ENCODE measurements at places on chromosomes 3 and 15. TPM values are rescaled to one million over a fixed set of nuclear protein-coding genes. Genes with fewer than 3 reads are reported as not detected.

DNA sequence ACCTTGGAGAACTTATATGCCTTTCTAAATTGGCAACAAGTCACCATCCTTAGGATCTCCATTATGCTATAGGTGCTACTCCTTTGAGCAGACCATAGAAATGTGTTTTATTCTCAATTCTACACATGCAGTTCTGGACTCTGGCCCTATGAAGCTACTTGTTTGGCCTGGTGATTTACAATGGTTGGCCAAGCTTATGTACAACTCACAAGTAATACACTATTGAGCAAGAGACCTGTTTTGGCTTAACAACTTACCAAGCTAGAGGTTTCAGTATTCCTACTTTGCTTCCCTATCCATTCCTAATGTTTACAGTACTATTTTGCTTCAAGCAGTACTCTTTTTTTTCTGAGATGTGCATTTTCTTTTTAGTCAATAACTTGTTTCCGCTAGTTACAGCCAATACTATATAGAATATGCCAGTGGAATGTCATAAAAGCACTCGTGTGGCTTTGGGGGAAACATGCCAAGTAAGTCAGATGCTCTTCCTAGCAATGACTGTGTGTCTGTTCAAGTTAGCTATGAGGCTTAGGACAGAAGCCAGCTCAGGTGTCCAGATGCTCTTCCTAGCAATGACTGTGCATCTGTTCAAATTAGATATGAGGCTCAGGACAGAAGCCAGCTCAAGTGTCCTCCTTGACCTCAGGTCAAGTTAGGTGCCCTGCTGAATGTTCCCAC, 174.9 kb upstream of the SEMA6D start:
- no peak for DNase-seq
- H3K4me1 ChIP-seq = no peaks in the 10 kb centered on the region
- no peak overlapping the region for H3K27ac ChIP-seq
- H3K4me3 ChIP-seq = no peak overlapping the region
- H3K36me3 ChIP-seq = no peaks in the 10 kb centered on the region
- no peaks in the 10 kb centered on the region for H3K27me3 ChIP-seq

DNA sequence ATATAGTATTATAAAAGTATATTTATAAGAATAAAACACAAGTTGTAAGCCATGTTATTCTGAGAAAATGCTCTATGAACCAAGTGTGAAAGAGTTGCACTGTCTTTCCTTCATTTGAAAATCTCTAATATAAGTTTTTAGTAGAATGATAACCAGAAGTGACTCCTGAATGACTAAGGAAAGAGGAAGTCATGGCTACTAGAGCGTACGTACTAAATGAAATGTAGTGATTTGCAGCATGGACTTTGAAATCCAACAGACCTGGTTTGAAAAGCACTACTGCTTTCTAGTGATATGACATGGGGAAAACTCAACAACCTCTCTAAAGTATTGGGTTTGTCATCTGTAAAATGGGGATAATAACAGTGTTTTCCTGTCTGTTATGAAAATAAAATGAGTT, 10.3 kb upstream of the DNAJC13 start:
- no peaks in the 10 kb centered on the region for H3K36me3 ChIP-seq
- H3K4me1 ChIP-seq = no peaks in the 10 kb centered on the region
- DNase-seq = no peak

- H3K27me3 ChIP-seq = no peaks in the 10 kb centered on the region
- no peak overlapping the region for H3K27ac ChIP-seq
- no peak for DNase-seq
- no peaks in the 10 kb centered on the region for H3K4me1 ChIP-seq
- H3K4me3 ChIP-seq = no peak overlapping the region
Observed at GRCh38 chr3:39664931-39665330, 144.5 kb upstream of the MYRIP start.

GPR156 gene
- total RNA-seq = 0.91 TPM

DNA sequence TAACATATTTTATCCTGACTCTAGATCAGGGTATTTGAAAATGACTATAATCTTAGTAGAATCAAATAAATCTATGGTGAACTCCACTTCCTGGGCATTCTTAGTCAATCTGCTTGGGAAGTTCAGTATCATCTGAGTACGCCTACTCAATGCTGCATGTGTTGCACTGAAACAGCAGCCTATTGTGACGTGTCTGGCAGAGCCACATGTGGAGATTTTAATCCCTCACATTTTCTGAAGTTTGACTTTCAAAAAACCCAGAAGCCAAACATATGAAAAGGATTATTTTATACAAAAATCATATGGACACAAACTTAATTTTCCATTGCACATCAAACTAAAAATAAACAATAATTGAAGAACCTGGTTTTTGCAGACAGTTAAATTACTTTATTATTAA, 798.3 kb downstream of the ROBO1 start:
- peak; percentile 17 for DNase-seq
- H3K27me3 ChIP-seq = no peaks in the 10 kb centered on the region
- H3K4me3 ChIP-seq = no peak overlapping the region
- no peaks in the 10 kb centered on the region for H3K36me3 ChIP-seq
- H3K27ac ChIP-seq = no peak overlapping the region

SMAD3 gene
- 23.0 TPM for total RNA-seq

DNA sequence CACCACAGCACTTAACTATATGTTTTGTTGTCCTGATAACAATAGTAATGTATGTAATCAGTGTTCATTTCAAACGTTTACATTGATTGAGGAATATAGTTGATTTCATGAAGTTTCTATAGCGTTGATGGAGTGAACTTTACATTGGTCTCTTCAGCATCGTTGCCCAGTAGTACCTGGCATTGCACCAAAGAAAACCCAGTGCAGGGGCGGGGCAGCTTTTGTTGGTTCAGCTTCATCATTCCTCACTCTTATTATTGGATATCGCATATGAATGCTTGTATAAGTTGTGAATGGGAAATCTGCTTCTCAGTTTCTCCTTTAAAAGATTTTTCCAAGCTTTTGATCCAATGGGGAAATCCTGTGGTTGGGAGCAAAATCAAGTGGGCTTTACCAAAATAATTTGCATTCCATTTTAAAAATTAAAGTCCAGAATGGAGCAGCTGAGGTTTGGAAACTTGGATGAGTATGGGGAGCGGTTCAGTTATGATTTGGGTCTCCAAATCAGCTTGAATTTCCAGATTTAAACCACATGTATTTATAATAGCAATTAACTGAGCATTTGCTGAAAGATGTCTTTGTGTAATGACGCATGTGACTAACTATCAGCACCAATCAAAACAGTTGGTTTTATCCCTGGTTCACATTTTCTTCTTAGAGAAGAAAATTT, 213.7 kb downstream of the ALCAM start:
- no peaks in the 10 kb centered on the region for H3K27me3 ChIP-seq
- 0 out of 2 replicates have a peak, but pooled peaks cover 10% of the 10 kb centered on the region for H3K4me1 ChIP-seq
- DNase-seq = peak; percentile 20
- H3K4me3 ChIP-seq = no peak overlapping the region

GRCh38 chr3:122468896-122469533, 45.7 kb downstream of the KPNA1 start:
- no peaks in the 10 kb centered on the region for H3K27me3 ChIP-seq
- no peak for DNase-seq
- H3K4me1 ChIP-seq = no peaks in the 10 kb centered on the region

MYRIP gene
- not detected for total RNA-seq

PYDC2 gene
- total RNA-seq = not detected

- no peaks in the 10 kb centered on the region for H3K36me3 ChIP-seq
- H3K27ac ChIP-seq = no peak overlapping the region
- H3K4me3 ChIP-seq = no peak overlapping the region
Observed at GRCh38 chr3:49198611-49199230, 27.3 kb downstream of the KLHDC8B start.

DNA sequence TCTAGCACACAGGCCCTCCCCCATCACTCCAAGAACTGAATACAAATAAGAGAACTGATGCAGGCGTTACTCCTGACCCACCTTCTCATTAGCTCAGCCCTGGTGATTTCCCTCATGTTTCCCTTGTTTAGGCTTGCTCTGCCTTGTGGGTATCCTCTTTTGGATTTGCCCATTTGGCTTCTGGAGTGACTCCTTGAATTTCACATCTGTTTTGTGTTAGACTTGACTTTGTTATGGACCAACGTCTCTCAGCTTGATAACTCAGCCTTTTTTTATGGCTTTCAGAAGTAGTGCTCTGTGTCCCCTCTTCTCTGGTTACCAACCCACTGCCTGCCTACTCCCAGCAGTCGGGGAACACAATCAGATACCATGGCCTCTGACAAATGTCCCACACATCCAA, 11.3 kb upstream of the TMOD3 start:
- H3K4me1 ChIP-seq = no peaks in the 10 kb centered on the region
- H3K36me3 ChIP-seq = no peaks in the 10 kb centered on the region
- H3K27ac ChIP-seq = no peak overlapping the region
- H3K4me3 ChIP-seq = no peak overlapping the region
- no peaks in the 10 kb centered on the region for H3K27me3 ChIP-seq

- H3K27me3 ChIP-seq = no peaks in the 10 kb centered on the region
- no peaks in the 10 kb centered on the region for H3K36me3 ChIP-seq
- no peaks in the 10 kb centered on the region for H3K4me1 ChIP-seq
- no peak for DNase-seq
- no peak overlapping the region for H3K4me3 ChIP-seq
Observed at GRCh38 chr3:84245789-84246188, 713.0 kb upstream of the CADM2 start.

DNA sequence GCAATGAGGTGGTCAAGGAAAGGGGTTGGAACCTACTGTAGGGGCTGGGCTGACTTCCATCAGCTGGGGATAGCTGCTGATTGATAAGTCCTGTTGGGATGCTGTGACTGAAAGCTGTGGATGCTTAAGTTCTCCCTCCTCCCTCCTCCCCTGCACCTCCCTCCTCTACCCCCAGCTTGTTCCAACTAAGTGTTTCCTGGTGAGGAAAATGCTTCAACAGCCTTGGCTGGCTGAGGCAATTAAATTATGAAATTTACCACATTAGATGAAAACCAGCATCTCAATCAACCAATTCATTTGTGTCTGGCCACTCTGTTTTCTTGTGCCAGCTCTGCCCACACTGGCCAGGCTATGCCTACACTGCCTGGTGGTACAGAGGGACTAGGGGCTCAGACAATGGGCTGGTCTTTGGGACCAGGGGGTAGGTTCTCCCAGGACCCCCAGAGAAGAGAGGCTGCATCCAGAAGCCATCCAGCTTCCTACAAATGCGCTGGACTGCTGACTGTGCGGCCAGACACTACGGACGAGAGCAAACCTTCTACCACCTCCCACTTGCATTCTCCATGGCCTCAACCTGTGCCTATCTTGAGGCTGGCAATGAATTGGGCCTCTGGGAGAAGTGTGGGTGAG, 2.5 kb downstream of the KLHL25 start:
- no peak for DNase-seq
- no peak overlapping the region for H3K27ac ChIP-seq
- H3K4me3 ChIP-seq = no peak overlapping the region
- no peaks in the 10 kb centered on the region for H3K27me3 ChIP-seq
- H3K36me3 ChIP-seq = no peaks in the 10 kb centered on the region
